ENCODE measurements at places on chromosomes 16 and 17.

- peak; percentile 65 for DNase-seq
These were observed 2.6 kb downstream of the SHBG start for GRCh38 chr17:7632492-7632894.

DNA sequence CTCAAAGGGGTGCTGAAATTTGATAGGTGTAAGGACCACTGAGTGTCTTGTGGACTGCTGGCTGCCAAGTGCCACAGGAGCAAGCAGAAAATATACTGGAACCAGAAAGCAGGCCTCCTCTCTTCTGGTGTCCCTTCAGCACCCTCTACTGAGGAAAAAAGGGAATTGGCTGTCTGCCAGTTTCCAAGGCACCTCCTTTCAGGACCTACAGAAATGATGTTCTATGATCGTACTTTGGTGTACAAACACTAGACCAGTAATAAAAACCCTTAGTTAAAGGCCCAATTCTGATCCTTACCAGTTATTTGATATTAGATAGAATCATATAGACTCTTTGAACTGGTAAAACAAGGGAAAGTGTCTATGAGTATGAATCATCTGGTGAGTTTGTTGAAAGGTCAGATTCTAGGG is 35.8 kb upstream of the BCAS3 start:
- peak; percentile 83 for DNase-seq

DNA sequence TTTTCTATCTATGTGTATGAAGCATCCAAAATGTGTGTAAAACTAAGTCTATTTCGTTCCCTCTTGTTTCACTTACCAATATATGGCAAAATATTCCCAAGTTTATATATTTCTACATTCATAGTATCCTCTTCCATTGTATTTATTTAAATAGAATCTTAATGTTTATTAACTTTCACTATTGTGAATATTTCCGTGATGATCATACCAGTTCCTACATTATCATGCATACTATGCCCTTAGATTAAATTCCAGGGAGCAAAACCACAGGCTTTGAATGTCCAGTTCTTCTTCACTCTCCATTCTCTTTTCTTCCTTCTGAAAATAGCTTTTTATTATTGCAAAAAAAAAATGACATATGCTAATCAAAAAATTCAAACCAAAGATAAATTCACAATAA is 4.0 kb downstream of the MAP2K6 start:
- DNase-seq: no peak

- peak; percentile 60 for DNase-seq
These were observed 11.1 kb upstream of the CHMP6 start for GRCh38 chr17:80980397-80981061.

DNA sequence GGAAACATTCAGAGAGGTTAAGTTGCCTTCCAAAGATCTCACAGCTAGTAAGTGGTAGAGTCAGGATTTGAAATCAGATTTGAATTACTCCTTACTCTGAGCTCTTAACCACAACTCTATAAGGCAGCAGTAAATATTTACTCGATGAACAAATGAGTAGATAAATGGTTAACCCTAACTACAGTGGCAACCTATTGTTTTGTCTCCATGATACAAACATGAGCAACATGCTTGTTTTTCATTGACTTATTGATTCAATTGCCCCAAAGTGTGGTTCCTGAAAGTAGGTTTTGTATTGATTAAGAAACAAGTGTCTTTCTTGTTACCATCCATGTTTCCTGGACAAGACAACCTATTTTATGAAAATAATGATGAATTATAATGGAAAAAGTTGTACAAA is 34.8 kb upstream of the DDX52 start:
- no peak for DNase-seq

- peak; percentile 70 for DNase-seq
These were observed 20.9 kb downstream of the NLRP1 start for GRCh38 chr17:5563456-5563855.

GRCh38 chr17:51638971-51639370 is 378.6 kb downstream of the UTP18 start:
- DNase-seq: no peak

DNA sequence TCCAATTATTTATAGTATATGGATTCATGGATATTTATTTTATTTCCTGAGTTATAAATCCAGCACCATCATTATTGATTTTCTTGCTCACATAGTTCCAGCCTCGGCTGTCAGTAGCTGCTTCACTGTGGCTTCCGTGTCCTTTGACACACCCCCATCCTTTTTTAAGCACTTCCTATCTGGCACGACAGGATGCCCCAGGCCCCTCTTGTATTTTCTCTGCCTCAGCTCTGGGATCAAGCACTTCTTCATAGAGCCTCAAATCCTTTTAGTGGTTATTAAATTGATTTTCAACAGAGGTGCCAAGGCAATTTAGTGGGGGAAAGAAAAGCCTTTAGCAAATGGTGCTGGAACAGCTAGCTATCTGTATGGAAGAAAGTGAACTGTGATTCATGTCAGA is 59.8 kb downstream of the GAN start:
- no peak for DNase-seq

GRCh38 chr17:43385046-43385831 is 13.6 kb upstream of the ARL4D start:
- no peak for DNase-seq

GRCh38 chr16:31113121-31114120 is 4.0 kb upstream of the KAT8 start:
- no peak for DNase-seq

DNA sequence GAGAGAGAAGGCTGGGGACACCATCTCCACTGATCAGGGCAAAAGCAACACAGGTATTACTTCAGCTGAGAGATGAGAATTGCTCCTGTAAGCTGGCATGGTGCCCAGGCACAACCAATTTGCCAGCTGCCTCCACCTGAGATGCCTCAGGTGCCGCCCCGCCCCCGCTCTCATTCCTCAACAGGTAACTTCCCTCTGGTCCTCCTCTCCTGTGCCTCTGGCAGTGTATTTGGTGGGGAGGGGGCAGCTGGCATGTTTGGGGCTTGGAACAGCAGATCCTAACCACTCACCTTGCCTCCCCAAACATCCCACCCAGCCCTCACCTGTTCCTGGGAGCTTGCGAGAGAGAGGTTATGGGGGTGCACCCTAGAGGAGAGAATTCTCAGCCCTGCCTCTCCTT is 2.9 kb upstream of the SRCIN1 start:
- no peak for DNase-seq

GRCh38 chr17:40952661-40953060 is 14.1 kb downstream of the KRT39 start:
- DNase-seq: peak; percentile 92

DNA sequence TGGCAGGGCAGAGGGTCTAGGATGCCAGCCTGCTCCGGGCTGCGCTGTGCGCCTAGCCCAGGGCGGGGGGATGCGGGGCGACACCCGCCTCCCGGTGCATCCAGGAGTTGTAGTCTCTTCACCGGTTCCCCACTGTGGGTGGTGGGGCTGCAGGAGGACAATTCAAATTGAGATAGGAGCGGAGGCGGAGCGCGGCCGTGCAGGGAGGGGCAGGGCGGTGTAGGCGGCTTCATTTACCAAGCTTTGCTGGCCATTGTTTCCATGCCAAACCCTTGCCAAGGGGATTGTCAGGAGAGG is 2047.4 kb downstream of the TP53TG3F start:
- DNase-seq: no peak

GRCh38 chr17:47246120-47246519 is 7.5 kb upstream of the ITGB3 start:
- peak; percentile 67 for DNase-seq

DNA sequence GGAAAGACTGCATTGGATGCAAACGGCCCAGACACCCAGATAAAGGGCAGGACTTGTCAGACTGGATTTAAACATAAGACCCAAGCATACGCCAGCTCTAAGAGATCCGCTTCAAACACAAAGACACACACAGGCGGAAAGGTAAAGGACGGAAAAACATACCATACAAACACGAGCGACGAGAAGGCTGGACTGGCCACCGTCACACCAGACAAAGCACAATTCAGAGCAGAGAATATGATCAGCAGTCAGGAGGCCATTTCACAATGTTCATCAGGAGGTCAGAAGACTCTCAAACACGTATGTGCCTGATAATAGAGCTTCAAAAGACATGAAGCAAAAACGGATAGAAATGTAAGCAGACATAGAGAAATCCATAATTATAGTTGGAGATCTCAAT is 84.9 kb upstream of the GNG13 start:
- no peak for DNase-seq

DNA sequence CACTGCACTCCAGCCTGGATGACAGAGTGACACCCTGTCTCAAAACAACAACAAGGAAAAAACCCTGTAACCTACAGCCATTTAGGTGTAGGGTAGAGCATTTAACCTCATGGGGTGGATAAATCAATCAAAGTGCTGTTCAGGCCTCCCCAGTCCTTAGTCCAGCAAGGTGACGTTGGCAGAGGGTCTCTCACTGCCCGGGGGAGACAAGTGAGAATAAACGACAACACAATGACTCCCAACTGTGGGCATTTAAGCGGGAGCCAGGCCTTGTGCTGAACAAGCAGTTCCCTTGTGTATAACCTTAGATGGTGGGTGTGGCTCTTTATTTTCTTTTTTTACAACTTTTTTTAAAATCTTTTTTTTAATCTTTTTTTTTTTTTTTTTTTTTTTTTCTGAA is 29.3 kb downstream of the TMEM92 start:
- DNase-seq: no peak
